ENCODE measurements at places on chromosomes 2 and 18.

- no peak for DNase-seq
Measured at GRCh38 chr2:54797307-54797706, 73.8 kb downstream of the EML6 start.

GRCh38 chr2:12168791-12169388, 422.5 kb downstream of the LPIN1 start:
- DNase-seq, result peak; percentile 16

GRCh38 chr2:148725564-148725963, 81.0 kb downstream of the EPC2 start:
- DNase-seq, result no peak

DNA sequence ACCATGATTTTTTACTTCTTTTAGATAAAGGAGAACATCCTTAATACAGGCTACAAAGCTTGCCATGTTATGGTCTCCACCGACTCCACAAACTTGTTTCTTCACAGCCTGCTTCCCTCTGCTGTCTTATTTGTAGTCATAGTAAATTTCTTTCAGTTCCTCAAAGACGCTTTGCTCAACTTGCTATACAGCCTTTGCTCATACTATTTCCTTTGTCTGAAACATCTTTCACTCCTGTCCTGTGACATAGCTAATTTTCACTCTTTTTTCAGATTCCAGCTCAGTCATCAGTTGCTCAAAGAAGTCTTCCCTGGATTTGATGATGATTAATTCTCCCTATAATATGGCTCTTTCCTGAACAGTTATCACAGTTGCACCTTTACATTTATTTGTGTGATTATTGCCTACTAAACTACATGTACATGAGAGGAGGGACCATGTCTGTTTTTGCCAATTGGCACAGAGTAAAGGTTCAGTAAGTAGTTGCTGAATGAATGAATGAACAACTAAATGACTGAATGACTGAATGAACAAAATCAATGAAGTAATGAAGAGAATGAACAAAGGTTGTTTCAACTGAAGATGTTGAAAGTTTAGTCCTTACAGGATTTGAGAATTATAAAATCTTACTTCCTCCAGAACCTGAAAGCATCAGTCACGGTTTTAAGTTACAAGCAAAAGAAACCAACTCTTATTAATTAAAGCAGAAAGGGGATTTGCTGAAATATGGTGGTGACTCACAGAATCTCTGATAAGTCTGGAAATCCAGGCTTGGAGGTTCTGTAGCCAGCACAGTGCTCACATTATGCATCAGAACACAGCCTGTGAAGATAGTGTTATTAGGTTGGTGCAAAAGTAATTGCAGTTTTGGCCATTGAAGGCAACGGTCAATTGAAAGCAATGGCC, 186.4 kb upstream of the FAM98A start:
- no peak for DNase-seq

DNA sequence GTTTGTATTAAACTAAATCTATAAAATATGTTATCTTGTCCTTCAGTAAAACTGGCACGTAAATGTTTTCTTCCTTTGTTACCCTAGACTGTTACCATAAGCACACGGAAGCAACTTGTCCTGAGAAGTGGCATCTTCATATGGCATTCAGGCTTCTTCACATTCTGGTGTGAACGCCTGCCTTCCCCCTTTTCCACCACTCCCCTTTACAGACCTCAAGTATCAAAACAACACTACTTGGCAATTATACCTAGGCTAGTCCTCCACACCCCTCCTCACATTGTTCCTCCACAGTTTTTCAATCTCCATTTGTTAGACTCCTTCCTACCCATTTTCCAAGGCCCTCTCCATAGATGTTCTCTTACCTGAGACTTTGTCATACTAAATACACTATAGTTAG, 2.9 kb downstream of the MEX3C start:
- DNase-seq, result no peak

DNA sequence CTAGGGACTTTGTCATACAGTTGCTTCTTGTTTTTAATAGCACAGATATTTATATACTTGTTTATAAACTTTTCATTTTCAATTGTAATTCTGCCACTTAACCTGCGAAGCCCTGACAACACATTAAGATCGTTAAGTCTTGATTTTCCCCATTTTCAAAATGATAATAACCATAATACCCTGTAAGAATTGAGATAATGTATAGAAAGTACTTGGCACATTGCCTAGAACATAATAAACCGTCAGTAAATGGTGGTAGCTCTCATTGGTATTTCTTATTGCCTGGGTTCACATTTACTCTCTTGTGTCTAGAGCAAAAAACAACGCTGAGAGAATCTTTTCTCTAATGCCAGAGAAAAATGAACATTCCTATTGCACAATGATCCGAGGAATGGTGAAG, 18.6 kb downstream of the PTCD3 start:
- DNase-seq, result no peak

DNA sequence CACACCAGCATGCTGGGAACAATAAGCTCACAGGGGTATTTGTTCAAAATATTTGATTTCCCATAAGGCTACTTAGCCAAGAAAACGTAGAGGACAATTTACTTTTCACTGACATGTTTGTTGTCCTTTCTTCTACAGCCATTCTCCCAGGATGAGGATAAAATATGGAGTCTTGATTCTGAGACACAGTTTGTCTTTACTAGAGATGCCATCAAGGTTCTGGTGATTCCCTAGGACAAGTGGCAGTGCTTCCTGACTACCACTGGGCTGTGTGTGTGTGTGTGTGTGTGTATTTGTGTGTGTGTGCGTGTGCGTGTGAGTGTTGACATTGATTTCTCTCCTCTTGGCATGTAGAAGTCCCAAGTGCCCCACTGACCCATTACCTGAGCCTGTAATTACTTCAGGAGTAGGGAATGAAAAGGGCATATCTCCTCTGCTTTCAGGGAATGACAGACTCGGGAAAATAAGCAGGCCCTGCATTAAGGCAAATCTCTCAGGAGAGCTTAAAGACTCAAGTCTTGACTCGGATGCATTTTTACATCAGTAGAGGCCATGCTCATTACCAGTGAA, 761.6 kb downstream of the DCC start:
- DNase-seq, result no peak

- no peak for DNase-seq
Measured at GRCh38 chr18:3213300-3214059, 6.3 kb downstream of the MYOM1 start.

DNA sequence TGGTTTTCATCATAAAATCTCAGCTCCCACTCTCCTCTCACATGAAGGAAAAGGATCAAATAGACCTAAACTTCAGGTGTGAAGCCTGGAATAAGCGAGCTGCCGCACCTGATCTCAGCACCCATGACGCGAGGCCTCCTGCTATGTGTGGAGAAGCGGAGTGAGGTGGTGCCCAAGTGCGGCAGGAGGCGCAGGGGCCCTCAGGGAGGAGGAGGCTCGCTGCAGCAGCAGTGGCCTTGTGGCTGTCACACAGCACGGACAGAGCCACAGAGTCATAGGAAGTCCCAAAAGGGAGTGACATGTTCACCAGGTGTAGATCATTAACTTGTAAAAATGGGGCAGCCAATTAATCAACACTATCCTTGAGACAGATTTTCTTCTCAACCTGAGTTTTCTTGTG, 9.1 kb downstream of the SCLY start:
- DNase-seq, result no peak

- no peak for DNase-seq
Measured at GRCh38 chr2:191701696-191702095, 23.8 kb downstream of the NABP1 start.

GRCh38 chr2:38467768-38468455, 90.8 kb upstream of the ATL2 start:
- DNase-seq, result no peak

DNA sequence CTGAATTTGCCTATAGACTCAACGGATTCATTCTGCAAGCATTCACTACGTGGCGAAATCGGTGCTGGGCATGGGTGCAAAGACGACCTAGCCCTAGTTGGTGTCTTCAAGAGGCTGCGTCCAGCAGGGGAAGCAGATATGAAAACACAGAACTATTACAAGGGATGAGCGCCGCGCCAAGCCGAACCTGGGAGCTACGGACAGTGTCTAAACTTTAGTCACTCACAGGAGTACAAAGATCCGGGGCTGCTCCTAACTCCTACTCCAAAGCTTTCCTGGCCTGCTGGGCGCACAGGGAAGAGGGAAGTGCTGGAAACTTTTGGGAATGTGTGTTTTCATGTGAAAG, 732 bp upstream of the ANXA4 start:
- no peak for DNase-seq

GRCh38 chr2:37378411-37378810, 34.0 kb downstream of the QPCT start:
- DNase-seq, result no peak

DNA sequence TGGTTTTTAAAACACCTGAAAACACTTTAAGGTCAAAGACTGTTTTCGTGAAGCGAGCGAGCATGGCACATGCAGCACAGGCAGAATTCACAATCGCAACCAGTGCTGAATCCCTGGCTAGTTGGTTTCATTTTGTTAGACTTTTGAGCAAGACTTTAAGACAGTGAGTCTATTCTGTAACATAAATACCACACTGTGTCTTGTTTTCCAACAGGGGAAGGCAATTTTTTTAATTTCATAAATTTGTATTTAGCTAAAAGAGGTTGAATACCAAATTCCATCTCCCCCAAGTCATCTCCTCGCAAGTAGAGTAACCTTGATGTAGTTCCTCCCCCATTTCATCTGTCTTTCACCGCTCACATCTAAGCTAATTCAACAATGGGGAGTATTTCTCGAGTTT, 1.4 kb downstream of the CERKL start:
- DNase-seq, result no peak

GRCh38 chr2:197075281-197075680, 148.8 kb upstream of the PGAP1 start:
- DNase-seq, result no peak

- no peak for DNase-seq
Measured at GRCh38 chr2:20576598-20577115, 74.2 kb downstream of the HS1BP3 start.

- DNase-seq, result no peak
Measured at GRCh38 chr2:223760838-223761502, 76.4 kb downstream of the AP1S3 start.

GRCh38 chr2:232781765-232782164, 5.4 kb upstream of the KCNJ13 start:
- no peak for DNase-seq

DNA sequence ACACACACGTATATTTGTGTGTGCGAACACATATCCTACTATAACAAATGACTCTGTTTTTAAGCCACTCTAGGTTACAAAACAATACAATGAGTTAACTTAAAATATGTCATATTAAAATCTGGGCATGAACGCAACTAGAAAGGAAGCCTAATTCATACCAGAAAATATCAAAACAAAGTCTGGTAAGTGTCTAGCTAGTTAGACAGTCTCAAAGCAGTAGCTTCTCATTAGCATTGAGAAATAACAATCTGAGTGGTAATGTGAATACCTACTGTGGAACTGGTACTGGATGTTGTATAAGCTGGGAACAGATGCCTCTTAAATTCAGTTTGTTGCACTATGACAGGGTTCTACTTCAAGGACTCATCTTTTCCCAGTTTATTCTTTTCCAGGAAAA, 32.5 kb upstream of the WIPF1 start:
- DNase-seq, result no peak

DNA sequence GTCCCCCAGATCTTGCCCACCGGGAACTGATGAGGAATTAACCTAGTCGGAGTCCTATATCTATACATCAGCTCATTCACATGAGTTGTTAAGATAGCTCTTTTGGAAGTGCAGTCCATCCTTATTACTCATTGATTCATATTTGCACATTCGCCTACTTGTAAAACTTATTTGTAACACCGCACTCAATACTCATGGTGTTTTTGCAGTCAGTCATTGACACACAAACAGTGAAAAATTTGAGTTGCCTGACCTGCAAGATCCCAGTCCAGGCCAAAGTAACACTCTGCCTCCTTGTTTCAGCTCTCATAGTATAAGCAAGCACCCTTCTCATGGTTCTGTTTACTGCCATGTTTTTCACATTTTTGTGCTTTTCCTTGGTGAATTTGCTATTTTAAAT, 180.6 kb downstream of the CTIF start:
- DNase-seq, result no peak

DNA sequence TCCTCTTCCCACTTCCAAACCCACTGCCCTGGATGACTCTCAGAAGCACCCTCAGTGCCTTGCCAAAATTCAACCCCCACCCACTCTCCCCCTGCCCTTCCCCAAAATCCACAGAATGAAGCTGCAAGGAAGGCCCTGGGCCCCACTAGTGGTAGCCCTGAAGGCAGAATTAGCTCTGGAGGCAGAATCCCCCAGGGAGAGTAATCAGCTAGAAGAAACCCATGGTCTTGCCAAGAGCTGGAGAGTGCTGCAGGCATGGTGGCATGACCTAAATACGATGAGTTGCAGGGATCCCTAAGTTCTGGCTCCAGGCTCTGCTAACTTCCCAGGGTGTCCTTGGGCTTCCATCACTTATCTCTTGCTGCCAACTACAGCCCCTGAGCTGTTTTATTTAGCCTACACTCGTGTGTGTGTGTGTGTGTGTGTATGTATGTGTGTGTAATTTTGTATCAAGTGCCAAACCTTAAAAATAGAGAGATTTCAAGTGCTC, 7.9 kb downstream of the GAD1 start:
- no peak for DNase-seq

- DNase-seq, result no peak
Measured at GRCh38 chr2:145623136-145623535, 1103.2 kb upstream of the ZEB2 start.

DNA sequence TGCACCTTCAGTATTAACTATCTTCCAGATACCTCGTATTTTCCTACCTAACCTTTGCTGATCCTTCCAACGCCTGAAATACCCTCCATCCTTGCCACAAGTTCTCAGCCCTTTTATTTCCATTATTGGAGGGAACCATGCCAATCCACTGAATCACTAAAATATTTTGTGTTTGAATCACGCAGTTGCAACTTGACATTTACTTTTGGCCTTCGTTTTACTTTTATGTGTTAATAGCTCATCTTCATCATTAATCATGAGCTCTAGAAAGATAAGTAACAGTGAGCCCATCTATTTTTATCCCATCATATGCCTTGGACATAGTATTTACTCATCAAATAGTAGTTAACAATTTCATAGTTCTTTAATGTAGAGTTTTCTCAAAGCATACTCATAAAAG, 463.2 kb downstream of the THSD7B start:
- no peak for DNase-seq

DNA sequence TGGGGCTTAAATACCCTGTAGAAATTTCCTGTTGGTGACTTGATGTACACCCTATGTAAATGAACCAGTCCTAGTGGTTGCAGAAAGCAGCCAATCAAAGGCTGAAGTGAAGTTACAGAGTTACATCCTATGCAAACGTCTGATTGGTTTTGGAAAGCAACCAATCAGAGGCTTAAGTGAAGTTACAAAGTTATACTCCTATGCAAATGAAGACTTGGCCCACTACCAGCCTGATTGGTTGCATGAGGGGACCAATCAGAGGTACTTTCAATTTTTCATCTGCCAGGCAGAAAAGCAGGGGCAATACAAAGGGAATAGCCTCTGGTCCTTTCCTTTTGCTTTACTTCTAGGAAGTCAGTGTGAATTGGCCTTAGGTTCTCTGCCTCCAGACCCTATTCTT, 13.6 kb upstream of the ZNF397 start:
- DNase-seq, result no peak

GRCh38 chr2:26590980-26591618, 50.1 kb downstream of the CIB4 start:
- no peak for DNase-seq

- DNase-seq, result no peak
Measured at GRCh38 chr2:85830645-85831044, 58.1 kb downstream of the ST3GAL5 start.

All from C1 segment of cervical spinal cord (tissue), 14 donors.